ENCODE measurements at places on chromosomes 7 and 10.

DNA sequence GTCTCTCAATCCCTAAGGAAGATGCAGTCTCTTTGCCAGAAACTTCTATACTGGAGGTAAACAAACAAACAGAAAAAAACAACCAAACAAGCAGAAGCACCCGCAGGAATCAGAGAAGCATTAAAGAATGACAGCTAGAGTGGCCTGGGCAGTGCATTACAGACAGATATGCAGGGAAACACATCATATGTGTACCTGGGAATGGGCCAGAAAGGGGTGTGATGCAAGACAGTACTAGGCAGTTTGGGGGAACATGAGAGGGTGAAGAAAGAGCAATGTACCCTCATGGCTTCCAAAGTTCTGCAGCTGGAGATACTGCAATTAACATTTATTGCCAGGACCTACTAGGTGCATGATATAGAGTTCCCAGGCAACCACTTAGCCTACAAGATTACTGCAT, 177.3 kb downstream of the TMEM178B start:
- DNase-seq, result no peak

GRCh38 chr10:86553213-86553612, 31.6 kb upstream of the WAPL start:
- DNase-seq, result no peak

GRCh38 chr10:95035332-95036295, 33.7 kb downstream of the CYP2C8 start:
- no peak for DNase-seq

DNA sequence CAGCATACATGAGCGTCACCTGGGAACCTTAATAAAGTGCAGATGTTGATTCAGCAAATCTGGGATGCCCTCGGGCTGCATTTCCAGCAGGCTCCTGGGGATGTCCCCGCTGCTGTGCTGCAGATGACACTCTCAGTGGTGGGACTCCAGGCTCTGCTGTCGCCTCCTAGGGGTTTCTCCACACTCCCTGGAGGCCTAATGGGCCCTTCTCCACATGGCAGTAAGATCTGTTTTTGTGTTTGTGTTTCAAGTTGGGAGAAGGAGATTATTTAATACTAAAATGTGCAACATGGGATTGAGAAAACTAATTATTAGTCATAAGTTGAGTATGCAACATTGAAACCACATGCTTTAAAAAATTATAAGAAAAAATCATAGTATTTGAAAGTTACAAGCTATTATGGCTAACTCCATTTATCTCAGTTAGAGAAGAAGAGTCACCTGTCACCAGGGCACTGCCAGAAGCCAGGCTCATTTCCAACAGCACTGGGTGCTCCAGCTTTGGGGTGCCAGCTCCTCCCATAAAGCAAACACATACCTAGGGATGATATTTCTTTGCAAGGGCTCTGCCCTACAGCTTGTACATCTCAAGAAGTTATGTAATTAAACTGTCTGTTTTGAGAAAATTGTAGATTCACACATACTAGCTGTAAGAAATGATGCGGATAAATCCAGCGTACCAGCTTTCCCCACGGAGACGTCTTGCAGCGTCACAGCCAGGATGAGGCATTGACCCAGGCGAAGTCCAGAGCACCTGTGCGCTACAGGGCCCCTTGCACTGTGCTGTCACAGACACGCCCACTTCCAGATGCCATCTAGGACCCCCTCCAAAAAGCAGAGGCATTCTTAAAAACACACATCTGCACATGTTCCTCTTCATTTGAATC, 106.4 kb downstream of the EGFR start:
- DNase-seq, result no peak

GRCh38 chr7:101702362-101702850, 73.3 kb upstream of the MYL10 start:
- DNase-seq, result no peak

DNA sequence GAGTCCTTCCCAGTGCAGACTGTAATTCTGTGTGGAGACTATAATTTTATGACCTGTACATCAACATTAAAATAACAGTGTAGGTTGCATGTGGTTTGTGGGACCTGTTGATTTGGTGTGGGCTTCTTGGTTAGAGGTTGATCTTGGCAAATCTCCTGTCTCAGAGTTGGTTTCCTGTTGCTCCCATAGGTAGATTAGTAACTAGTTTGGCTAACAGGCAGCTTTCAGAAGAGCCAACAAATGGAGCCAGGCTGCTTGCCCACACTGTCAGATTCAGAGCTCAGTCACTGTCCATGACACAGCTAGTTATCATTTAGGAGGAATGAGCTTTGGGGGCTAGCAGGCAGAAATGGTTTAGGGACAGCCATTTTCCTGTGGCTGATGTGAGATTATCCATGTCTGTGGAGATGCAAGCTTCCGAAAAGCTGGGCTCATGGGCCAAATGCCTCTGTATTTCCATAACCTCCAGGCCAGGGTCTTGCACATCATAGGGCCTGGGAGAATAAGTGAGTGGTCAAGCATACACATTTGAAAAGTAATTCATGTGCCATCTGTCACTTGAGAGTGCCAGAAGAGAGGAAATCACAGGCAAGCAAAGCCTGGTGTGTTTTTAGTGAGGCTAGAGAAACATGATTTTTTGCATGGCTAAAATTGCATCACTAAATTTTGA, 33.4 kb downstream of the CCM2 start:
- DNase-seq, result no peak

DNA sequence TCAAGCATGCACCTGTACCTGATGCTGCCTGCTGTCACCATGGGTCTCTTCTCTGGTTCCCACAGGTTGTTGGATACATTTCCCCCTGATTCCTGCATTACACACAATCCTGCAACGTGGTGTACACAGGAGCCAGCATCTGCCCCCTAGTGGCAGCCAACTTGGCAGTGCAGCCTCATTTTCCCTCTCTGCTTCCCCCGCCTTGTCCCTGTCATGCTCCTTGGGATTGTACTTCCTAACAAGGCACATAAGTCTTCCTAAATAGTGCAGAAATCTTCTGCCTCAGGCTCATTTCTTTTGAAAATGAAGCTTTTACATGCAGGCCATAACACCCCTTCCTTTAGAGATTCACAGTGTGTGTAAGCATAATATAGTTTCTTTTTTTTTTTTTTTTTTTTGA, 387.5 kb downstream of the CCSER2 start:
- DNase-seq, result no peak

DNA sequence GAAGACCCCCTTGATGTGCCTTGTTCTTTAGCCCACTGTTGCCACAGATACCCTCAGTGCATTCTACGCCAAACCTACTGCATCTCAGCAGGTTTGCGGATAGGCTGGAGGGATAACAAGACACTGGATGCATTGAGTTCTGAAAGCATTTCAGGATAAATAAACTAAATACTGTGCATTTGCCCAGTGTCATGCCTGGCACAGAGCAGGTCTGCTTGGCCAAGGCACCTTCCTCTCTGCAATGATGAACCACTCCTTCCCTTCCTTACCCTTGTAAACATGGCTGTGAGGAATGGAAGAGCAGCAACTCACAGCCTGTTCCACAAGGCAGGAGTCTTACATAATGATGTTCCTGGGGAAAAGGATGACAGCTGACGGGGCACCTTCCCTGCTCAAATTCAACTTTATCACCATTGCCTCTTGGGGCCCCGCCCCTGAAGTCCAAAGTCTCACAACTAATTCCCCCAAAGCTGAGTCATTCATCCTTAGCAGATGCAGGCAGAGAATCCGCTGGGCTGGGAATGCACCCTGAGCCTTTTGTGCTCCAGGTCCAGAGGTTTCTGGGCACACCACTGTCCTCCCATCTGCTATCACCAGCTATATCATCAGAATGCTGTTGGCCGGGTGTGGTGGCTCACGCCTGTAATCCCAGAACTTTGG, 11.6 kb downstream of the DDX56 start:
- DNase-seq, result no peak

- DNase-seq, result no peak
Observed at GRCh38 chr7:107850643-107851042, 40.3 kb upstream of the DLD start.

- no peak for DNase-seq
Observed at GRCh38 chr10:74507951-74508350, 318.4 kb upstream of the KAT6B start.

- no peak for DNase-seq
Observed at GRCh38 chr7:21071561-21072501, 285.1 kb upstream of the SP8 start.

- DNase-seq, result no peak
Observed at GRCh38 chr10:78952030-78952429, 116.7 kb upstream of the ZMIZ1 start.

GRCh38 chr7:39094731-39095130, 117.0 kb downstream of the POU6F2 start:
- no peak for DNase-seq

- no peak for DNase-seq
Observed at GRCh38 chr7:75971961-75972763, 22.2 kb downstream of the TMEM120A start.

GRCh38 chr7:137937202-137937560, 64.7 kb downstream of the CREB3L2 start:
- no peak for DNase-seq

DNA sequence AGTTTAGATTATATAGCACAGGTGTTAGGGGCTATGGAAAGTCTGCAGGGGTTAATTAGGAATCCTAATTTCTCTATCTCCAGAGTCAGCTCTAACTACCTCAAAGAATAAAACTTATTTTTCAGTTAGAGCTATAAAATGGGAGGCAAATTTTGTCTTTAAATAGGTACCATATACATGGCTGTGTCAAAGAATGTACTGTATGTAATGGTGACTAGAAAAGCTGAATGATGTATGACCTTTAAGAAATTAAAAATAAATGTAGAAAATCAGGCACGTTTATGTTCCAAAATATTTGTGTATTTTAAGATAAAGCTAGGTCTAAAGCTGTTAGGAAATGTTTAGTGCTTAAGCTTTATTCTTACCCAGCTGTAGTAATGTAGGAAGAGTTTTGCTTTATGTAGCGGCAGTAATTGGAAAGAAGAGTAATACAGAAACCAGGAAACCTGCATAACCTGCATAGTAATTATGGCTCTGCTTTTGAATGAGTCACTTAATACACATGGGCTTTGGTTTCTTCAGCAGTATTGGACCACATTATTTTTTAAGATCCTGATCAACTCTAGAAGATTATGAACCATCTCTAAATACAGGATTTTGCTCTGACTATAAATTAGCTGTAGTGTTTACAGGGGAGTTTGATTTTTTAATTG, 85.0 kb downstream of the KMT2E start:
- DNase-seq, result no peak

DNA sequence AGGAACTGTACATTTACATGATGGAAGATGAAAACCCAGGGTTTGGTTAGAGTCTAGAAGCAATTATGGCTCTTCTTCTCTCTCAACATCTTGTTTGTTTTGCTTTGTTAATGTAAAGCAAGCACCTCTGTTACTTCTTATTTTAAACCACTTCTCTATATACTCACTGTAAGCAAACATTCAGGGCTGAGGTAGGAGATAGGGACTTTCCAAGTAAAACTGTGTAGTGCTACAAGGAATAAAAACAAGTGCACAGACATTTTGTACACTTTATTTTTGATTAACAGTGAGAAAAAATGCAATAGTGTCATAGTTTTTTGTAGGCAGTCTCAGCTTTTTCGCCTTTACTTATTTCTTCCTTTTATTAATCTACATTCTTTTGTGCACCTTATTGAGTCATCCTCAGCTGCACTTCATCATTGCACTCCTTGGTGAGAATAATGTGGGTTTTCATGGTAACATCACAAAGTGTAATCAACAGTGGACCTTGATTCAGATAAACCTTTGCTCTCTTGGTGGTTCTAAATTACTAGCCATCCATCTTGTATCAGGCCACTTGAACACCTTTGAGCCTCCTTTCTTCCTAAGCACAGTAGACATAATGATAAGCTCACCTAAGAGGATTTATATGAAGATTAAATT, 52.9 kb downstream of the ELMO1 start:
- DNase-seq, result no peak

GRCh38 chr10:42428534-42428933, 209.8 kb downstream of the ZNF33B start:
- no peak for DNase-seq

DNA sequence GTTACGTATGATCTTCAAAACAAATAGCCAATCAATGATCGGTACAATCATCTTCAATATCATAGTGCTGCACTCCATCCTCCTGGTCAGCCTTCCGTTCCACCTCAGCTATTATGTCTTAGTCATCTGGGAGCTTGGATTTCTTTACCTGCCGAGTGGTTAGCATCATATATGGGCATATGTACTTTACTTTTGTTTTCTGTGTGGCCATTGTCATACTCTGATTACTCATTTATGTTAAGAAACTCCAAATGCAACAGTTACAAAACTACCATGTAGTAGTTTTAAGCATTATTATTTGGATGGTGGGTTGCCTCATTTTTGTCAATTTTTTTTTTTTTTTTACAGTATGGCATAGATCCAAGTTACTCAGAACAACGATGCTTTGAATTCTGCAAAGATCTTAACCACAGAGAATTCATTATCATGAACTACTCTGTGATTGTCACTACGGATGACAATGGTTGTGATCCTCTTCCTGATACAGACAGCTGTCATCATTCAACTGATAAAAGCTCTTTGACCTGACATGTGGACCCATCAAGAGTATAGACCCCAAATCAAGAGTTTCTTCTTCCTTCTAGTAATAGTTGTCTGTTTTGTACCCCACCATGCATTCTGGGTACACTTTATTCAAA, 52.1 kb upstream of the NME8 start:
- no peak for DNase-seq

- DNase-seq, result peak; percentile 65
Observed at GRCh38 chr7:2670720-2671391, 17.1 kb upstream of the AMZ1 start.

GRCh38 chr10:90197766-90198165, 496.4 kb downstream of the KIF20B start:
- DNase-seq, result no peak

DNA sequence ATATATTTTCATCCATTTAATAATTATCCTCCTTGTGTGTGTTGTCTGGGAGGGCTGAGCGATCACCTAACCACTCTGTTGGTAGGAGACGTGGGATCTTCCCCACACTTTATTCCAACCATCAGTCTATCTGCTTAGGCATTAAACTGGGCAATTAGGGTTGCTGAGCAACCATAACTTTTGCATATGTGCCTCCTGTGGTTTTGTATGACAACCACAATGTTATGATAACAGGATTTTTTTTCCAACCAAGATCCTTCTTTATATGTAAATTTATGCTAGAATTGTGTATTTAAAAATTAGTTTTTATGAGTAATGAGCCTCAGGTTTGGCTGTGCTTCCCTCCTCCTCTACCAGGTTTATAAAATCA, 495.0 kb upstream of the MGMT start:
- no peak for DNase-seq
